ENCODE measurements at places on chromosomes 5 and 9. TPM values are rescaled to one million over a fixed set of nuclear protein-coding genes. Genes with fewer than 3 reads are reported as not detected.

Gene NR4A3
- polyA plus RNA-seq = 0.21 TPM

Gene TSSK1B
- not detected for polyA plus RNA-seq

Gene PAEP
- not detected for polyA plus RNA-seq

Gene SH3TC2
- polyA plus RNA-seq = not detected

Gene NEUROG1
- not detected for polyA plus RNA-seq

Gene GFI1B
- polyA plus RNA-seq = not detected

Gene GPR107
- polyA plus RNA-seq = 3.3 TPM

Gene PCDHGC4
- not detected for polyA plus RNA-seq

Gene PTGR1
- polyA plus RNA-seq = 0.32 TPM

Gene BTNL9
- polyA plus RNA-seq = not detected

Gene ARL14EPL
- not detected for polyA plus RNA-seq

Gene PCDHGB5
- 0.27 TPM for polyA plus RNA-seq

Gene SLC25A2
- not detected for polyA plus RNA-seq

Gene PCDHGA12
- polyA plus RNA-seq = not detected

Data from CD4-positive, CD25-positive, alpha-beta regulatory T cell (primary cell).